ENCODE measurements at places on chromosomes 13 and 19. TPM values are rescaled to one million over a fixed set of nuclear protein-coding genes. Genes with fewer than 3 reads are reported as not detected.

DNA sequence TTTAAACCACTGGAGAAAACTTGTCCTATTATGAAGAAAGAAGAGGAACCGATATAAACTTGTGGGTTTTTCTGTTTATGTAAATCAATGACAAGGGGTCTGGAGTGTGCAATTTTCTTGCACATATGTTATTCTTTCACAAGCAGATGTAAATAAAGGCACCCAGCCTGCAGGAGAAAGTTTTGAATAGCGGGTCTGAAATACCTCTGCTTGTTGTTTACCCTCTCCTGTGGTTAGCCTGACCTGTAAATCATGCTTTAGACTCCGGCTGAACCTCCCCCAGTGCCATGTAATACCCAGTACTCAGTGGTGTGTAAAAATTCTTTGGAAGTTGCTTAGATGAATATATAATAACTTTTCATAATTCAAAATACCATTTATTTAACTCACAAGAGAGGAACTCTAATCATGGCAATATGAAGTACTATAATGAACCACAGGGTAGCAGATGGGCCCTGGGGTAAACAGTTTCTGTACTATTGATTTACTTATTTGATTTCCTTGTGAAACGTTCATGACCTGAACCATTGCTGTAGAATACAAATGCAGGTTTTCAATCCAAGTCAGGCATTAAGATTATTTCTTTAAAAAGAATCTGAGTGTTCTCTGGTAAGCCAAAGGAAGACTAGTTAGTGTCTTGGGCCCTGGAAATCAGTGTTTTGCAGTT, 245.1 kb downstream of the LMO7 start:
- DNase-seq = no peak

DNA sequence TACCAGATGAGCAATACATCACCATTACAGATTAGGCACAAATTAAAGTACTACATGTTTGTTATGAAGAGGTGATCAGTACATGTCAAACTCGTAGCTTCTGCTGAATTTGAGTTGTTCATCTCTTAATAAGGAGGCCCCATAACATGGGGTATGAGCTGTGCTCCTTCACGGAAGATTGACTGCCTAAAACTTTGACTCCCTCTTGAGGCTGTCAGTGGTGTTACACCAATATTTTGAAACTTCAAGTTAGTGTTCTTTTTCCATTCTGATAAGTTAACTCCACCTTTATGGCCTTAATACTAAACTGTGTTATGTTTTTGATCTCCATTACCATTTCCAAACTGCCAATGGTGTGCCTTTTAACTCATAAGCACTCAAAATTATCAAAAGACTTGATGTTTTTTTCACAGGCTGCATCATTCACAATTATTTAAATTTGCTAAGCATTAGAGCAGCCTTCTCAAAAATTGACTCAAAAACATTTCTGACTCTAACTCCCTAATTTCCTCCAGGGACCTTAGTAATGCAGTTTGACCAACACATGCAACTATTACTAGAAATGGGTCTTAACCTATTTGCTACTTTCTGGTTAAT, 1591.5 kb downstream of the PCDH9 start:
- DNase-seq = no peak

DNA sequence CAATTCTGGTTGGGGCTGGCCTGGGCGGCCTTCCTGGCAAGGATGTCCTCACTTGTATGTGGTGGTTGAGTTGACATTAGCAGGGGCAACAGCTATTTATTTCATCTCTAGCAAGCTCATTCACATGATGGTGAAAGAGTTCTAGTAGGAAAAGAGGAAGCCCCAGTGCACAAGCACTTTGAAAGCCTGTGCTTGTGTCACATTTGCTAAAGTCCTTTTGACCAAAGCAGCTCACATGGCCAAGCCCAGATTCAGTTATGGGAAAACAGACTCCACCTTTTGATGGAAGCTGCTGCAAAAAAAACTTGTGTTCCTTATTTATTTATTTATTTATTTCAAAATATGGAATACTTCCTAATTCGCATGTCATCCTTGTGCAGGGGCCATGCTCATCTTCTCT, 17.2 kb downstream of the GTF2F2 start:
- DNase-seq = no peak

- no peak for DNase-seq
Measured at GRCh38 chr13:33213024-33213768, 72.4 kb downstream of the STARD13 start.

DNA sequence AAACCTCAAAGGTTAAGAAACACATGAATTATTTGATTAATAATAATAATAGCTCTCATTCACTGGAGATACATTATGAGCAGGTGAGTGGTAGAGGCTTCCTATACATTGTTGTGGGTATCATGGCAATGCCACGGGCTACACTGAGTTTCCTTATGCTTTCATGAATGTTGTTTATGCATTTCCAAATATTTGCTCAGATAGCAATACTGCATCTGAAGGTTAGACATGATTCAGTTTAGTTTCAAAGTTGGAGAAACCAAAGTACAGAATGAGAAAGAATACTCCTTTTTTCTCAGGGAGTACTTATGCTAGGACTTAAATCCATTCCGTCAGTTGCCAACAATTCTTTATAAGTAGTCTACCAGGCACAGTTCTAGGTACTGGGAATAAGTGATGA, 108.5 kb downstream of the FRY start:
- DNase-seq = no peak

DNA sequence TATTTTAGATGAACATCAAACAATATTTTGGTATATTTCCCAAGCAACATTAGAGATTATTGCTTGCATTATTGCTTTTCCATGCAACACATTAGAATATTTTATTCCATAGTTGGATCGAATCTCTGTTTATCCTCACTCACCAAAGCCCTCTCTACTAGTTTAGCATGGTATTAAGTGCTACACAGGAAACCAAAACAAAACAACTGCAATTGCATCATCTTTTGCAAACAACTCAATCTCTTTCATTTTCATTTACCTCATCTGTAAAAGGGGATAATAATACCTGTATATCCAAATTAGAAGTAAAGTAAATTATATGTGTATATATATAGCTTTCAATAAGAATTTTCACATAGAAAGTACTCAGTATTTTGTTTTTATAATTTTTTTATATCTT, 147.8 kb upstream of the PCDH9 start:
- no peak for DNase-seq

DNA sequence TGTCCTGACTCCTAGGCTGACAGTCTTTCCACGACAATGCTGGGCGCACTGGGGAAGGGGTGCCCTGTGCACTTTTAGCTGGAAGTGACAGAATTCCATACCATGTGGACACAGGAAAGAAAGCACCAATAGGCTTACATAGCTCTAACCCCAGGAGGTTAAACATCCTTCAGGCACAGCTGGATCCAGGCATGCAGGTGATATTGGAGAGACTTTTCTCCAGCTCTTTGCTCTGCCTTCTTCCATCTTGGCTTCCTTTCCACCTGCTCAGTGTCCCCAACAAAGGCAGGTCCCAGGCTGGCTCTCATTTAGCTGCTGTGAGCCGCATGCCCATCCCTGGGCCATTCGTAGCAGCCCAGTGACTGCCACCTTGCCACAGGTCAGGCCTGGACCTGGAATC, 61.1 kb upstream of the LDLR start:
- no peak for DNase-seq

- DNase-seq = peak; percentile 35
Measured at GRCh38 chr13:40969169-40969901, 49.8 kb downstream of the ELF1 start.

DNA sequence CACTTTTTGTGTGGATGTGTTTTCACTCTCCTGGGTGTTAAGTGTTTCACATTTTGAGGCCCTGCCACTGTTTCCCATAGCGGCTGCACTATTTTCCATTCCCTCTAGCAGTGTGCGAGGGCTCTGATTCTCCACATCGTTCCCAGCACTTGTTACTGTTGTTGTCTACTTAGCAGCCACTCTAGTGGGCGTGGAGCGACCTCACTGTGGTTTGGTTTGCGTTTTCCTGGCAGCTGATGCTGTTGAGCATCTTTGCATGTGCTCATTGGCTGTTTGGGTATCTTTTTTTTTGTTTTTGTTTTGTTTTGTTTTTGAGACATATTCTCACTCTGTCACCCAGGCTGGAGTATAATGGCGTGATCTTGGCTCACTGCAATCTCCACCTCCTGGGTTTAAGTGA, 14.4 kb downstream of the NAXD start:
- peak; percentile 69 for DNase-seq

DNA sequence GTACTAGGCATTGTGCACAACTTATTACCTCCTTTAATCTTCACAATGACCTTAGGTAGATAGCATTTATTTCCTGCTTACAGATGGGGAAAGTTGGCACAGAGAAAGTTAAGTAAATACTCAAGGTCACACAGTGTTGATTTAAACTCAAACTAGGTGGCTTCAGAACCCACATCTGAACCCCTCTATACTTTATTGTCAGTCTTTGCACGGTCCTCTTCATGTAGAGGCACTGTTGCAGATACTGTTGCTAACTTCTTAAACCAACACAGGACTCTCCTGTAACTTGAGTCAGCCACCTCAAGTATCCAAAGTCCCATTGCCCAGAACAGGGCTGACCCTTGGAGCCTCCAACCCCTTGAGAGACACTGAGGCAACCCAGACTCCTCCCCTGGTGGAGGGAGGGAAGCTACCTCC, 48.8 kb downstream of the FRY start:
- DNase-seq = no peak

DNA sequence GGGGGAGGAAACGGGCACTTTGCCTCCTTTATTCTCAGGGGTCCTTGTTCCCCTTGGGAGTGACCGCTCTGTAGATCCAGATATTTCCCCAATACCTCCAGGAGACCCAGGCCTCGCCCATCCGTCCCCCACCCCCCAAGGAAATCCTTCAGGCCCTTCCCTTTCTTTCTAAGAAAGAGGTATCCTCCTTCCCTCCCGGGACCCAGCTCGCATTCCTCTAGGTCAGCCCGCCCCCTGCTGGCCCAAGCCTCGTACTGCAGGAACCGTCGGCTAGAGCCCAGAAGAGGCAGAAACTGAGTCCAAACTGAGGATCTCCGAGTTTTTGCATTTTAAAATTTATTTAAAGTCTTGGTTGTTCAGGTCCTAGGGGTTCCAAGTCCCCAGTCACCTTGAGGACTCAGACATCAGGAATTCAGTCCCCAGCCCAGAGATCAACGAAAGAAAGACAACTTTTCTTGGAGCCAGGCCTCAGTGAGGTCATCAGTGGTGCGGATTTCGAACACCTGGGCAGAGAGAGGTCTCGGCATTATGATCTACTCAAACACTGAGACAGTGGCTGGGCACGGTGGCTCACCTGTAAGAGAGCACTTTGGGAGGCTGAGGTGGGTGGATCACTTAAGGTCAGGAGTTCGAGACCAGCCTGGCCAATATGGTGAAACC, 7.5 kb upstream of the LRFN1 start:
- DNase-seq = peak; percentile 82

GRCh38 chr19:18657590-18658365, 20.9 kb downstream of the KLHL26 start:
- DNase-seq = no peak

DNA sequence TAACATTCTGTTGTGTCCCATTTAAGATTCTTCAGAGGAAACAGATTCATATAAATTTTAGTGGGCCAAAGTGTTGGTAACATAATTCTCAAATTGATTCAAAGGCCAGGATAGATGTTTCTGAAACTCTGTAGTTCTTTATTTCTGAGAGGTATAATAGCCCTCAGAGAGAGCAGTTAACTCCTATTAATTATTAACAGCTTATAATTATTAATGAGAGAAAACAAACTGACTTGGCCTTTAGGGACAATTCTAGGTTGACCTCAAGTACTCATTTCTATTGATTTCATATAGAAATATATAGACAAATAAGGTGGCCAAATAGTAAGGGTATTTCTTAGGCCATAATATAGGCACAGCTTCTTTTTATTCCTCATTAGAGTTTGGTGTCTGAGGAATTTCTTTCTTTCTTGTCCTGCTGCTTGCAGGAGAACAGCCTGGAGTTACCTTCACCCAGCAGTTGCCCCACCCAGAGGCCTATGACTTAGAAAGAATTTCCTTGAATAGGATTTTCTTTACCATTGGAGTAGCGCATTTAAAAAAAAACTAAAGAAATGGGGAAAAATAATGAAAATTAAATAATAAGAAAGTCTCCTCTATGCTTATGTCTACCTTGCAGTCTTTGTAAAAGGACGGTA, 1430.1 kb upstream of the SPRY2 start:
- DNase-seq = no peak

DNA sequence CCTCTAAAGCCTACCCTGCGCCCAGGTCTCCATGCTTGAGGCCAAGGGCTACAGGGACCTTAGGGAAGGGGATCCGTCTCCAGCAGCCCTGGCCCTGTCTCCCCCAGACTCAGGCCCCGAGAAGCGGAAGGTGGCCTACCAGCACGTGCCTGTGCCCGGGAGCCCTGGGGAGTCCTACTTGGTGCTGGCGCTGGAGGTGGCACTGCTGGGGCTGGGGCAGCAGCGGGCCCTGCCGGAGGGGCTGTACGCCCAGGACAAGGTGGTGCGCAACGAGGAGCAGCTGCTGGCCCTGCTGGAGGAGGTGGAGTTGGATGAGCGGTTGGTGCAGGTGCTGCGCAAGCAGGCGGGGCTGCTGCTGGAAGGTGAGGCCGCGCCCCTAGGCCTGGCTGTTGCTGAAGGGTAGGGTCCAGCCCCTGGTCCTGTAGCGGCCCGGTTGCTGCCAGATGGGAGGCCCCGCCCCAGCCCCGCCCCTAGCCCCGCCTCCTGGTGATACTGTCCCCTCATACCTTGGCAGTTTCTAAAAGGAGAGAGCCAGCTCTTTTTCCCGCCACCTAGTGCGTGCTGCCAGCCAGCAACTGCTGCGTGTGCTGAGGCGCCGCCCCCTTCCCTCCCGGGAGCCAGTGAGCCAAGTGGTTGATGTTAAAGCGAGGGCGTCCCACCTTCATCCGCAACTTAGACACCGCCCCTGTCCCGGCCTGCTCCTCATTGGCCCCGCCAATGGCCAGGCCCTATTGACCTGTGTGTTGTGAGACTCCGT, 22.6 kb downstream of the ZSWIM4 start:
- no peak for DNase-seq

GRCh38 chr19:18967358-18968146, 26.5 kb upstream of the HOMER3 start:
- no peak for DNase-seq

DNA sequence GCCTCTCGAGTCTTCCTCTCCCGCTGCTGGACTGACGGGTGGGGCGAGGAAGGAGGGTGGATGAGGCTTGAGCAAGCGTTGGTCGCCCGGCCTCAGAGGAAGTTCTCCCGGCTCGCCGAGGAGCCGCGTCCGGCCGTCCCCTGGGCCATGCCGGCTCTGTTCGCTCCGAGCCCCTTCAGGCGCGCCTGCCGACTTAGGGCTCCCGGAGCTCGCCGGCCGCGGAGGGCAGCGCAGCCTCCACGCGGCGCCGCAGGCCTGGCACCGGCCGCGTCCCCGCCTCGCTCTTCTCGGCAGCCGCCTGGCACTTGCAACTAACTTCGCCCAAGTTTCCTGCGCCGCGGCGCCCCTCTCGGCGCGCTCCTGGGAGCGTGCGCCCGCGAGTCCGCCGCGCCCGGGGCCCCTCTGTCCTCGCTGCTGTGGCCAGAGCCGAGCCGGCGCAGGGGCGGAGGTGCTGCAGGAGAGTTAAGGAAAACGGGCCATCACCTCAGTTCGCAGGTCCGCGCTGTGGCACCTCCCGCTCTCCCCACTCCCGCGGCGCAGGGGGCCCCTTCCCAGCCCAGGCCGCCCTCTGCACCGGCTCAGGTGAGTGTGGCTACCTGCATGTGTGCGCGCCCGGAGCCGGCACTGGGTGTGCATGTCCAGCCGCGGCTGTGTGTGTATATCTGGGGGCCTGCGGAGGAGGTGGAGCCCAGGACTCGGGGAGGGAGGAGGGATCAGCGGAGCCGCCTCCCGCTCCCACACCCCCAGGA, 641 bp upstream of the SOX21 start:
- no peak for DNase-seq

The ZNF253 gene
- 14.7 TPM for total RNA-seq

The LGALS14 gene
- total RNA-seq = not detected

The MYO9B gene
- 190 TPM for total RNA-seq

The N4BP2L1 gene
- 29.9 TPM for total RNA-seq

The TPTE2 gene
- 0.18 TPM for total RNA-seq

The MBD3L5 gene
- total RNA-seq = not detected

The OR4F17 gene
- total RNA-seq = not detected

The SPIB gene
- total RNA-seq = 0.18 TPM
